Progenitor cell of endocrine pancreas (in vitro differentiated cells): ENCODE measurements at places on chromosomes 6 and 20. TPM values are rescaled to one million over a fixed set of nuclear protein-coding genes. Genes with fewer than 3 reads are reported as not detected.

DNA sequence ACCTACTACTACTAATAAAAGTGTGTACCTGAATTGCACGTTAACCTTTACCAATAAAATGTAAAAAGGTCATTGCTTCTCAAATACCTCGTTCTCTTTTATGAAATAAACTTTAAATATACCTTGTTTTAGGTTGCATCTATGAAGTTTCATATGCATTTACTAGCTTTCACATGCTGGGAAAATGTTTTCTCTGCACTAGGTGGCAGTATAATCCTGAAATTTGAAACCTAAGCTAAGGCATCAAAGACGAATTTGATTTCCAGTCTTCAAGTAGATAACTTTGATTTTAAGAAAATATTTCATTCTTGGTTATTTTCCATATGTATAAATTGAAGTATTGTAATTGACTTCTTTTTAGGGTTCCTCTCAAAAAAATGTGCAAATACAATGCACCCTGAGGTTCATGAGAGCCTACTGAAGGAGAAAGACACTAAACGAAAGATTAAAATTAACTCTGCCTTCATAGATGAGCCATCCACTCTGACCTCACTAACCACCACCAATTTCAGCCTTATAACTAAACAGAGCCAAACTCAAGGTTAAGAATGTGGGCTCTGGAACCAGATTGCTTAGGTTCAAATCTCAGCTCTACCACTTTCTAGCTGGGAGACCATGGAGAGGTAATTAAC lies 7.3 kb upstream of the COL9A1 start:
- peaks cover 13% of the 10 kb centered on the region for H3K27me3 ChIP-seq
- DNase-seq, result no peak
- peaks cover 12% of the 10 kb centered on the region for H3K4me1 ChIP-seq
- no peaks in the 10 kb centered on the region for H3K36me3 ChIP-seq
- no peak overlapping the region for H3K4me3 ChIP-seq
- H3K27ac ChIP-seq, result no peak overlapping the region

- no peak for DNase-seq
- H3K4me3 ChIP-seq, result no peak overlapping the region
- peaks cover 1% of the 10 kb centered on the region for H3K36me3 ChIP-seq
- H3K27me3 ChIP-seq, result no peaks in the 10 kb centered on the region
- peaks cover under 1% of the 10 kb centered on the region for H3K4me1 ChIP-seq
Measured at GRCh38 chr6:142803032-142803431, 141.9 kb downstream of the HIVEP2 start.

GRCh38 chr6:33828764-33829731 lies 25.2 kb upstream of the MLN start:
- no peak overlapping the region for H3K4me3 ChIP-seq
- no peak overlapping the region for H3K27ac ChIP-seq
- no peak for DNase-seq
- H3K4me1 ChIP-seq, result peaks cover 14% of the 10 kb centered on the region
- H3K36me3 ChIP-seq, result no peaks in the 10 kb centered on the region
- H3K27me3 ChIP-seq, result peaks cover 37% of the 10 kb centered on the region

GRCh38 chr6:134961366-134961765 lies 11.5 kb upstream of the ALDH8A1 start:
- no peaks in the 10 kb centered on the region for H3K4me1 ChIP-seq
- H3K27ac ChIP-seq, result no peak overlapping the region
- no peak overlapping the region for H3K4me3 ChIP-seq
- no peaks in the 10 kb centered on the region for H3K27me3 ChIP-seq
- no peak for DNase-seq
- H3K36me3 ChIP-seq, result peaks cover 35% of the 10 kb centered on the region

Gene HLA-DPA1
- total RNA-seq, result 0.89 and 1.8 TPM in 2 replicates

Gene SPAG4
- total RNA-seq, result 1.1 and 2.5 TPM in 2 replicates

Gene LST1
- not detected in 2 replicates for total RNA-seq

Gene TSBP1
- not detected in 2 replicates for total RNA-seq
